ENCODE measurements at places on chromosomes 7 and 10.

GRCh38 chr10:73899423-73899822 lies 11.5 kb upstream of the PLAU start:
- DNase-seq: peak; percentile 81

- DNase-seq: no peak
Measured at GRCh38 chr7:139992353-139993044, 70.3 kb downstream of the PARP12 start.

- no peak for DNase-seq
Measured at GRCh38 chr7:141301544-141301943, 227.7 kb downstream of the TMEM178B start.

DNA sequence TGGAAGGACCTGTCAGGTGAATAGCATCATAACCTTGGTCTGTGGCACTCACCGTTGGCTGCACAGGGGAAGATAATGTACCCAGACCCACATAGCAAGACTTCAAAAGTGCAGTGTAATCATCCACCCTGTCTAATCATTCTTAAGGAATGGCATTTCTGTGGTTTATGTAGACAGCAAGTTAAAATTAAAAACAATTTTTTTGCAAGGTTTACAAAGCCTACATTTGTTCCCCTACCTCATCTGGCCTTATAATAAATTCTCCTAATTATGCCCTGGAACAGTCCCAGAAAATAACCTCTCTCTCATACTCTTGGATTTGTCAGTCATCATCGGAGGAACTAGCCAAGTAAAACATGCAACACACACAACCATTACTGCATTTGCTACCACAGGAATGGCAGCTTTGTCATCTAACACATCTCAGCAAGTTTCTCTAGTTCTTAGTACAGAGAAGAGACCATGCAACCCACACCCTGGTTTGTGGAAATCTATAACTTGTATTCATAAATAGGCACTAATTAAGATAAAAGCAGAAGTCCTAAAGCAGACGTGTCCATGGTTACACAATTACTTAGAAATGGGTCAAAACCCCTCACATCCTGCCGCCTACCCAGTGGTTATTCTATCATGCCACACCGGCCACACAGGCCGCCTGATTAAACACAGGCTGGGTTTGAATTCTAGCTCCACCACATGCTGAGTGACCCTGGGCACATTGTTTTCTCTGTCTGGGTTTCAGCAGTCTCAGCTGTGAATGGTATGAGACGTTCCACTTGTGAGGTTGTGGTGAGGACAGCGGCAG lies 19.1 kb downstream of the ABLIM1 start:
- DNase-seq: peak; percentile 66

GRCh38 chr7:149261316-149261828 lies 624 bp upstream of the ZNF783 start:
- no peak for DNase-seq

DNA sequence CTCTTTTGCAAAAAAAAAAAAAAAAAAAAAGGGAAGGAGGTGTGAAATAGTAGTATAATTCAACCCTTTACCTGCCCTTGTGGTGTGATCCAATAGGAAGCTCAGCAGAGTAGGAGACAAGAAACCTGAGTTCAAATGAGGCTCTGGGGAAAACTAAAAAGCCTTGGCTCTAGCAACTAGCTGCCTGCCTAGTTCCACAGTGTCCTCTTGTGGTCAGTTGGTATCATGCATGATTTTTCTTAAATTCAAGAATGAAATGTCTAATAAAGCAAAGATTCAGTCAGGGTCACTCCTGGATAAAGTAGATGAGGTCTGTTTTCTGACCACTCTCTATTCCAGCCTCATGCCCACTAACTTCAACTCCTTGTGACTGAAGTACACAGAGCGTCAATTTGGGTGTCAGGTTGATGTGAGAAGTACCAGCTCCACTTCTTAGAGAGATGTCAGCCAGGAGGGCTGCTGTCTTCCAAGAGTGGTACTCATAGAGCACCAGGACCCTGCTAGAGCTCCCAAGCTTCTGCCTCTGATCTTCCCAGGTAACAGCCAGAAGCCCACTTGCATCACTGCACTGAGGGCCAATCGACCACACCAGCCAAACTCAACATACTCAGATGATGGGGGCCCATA lies 10.5 kb downstream of the LSM5 start:
- DNase-seq: peak; percentile 43

DNA sequence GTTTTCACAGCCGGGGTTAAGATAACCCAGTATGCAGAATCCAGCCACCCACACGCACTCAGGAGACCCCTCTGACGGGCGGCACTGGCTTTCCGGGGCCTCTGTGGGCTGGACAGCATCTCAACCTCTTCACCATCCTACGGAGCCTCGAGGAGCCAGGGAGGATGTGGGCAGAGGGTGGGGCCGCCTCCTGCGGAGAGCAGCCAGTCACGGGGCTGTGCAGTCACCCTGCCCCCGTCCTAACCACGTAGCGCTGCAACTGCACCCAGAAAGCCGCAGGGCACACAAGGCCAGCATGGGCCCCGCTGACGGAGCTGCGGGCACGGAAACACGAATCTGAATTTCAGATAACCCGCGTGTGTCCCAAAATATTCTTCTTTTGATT lies 270.3 kb downstream of the ELFN1 start:
- DNase-seq: no peak

- no peak for DNase-seq
Measured at GRCh38 chr7:109751241-109751640, 1181.6 kb downstream of the DNAJB9 start.

- DNase-seq: no peak
Measured at GRCh38 chr7:48786951-48787350, 137.4 kb upstream of the CDC14C start.

DNA sequence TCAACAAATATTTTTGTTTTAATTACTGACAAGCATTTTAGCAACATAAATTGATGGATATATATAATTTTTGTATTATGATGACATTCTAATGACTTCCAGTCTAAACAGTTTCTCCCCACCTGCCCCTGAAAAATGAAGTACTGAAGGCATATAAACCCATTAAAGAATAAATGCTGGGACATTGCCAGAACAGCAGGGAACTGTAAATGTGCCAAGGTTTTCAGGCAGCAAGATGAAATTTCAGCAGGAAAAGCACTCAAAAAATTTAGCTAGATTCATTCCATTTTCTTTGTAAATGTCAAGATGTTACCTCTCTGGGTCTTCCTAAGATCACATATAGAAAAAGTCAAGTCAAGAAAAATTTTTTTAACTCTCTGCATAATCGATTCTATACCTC lies 11.0 kb upstream of the TLL2 start:
- no peak for DNase-seq

Data from AG04450 (cell line).